Activated CD4-positive, alpha-beta T cell treated with anti-CD3 and anti-CD28 coated beads, Interleukin-2, amount 50 U/mL, for 24 hours (primary cell): ENCODE measurements at places on chromosomes 4 and X.

- DNase-seq: no peak
Measured at GRCh38 chrX:103651151-103651773, 22.5 kb downstream of the TCEAL1 start.

- no peak for DNase-seq
Measured at GRCh38 chrX:53544936-53545335, 110.8 kb upstream of the HSD17B10 start.

- no peak for DNase-seq
Measured at GRCh38 chr4:102678695-102679335, 82.0 kb downstream of the MANBA start.

DNA sequence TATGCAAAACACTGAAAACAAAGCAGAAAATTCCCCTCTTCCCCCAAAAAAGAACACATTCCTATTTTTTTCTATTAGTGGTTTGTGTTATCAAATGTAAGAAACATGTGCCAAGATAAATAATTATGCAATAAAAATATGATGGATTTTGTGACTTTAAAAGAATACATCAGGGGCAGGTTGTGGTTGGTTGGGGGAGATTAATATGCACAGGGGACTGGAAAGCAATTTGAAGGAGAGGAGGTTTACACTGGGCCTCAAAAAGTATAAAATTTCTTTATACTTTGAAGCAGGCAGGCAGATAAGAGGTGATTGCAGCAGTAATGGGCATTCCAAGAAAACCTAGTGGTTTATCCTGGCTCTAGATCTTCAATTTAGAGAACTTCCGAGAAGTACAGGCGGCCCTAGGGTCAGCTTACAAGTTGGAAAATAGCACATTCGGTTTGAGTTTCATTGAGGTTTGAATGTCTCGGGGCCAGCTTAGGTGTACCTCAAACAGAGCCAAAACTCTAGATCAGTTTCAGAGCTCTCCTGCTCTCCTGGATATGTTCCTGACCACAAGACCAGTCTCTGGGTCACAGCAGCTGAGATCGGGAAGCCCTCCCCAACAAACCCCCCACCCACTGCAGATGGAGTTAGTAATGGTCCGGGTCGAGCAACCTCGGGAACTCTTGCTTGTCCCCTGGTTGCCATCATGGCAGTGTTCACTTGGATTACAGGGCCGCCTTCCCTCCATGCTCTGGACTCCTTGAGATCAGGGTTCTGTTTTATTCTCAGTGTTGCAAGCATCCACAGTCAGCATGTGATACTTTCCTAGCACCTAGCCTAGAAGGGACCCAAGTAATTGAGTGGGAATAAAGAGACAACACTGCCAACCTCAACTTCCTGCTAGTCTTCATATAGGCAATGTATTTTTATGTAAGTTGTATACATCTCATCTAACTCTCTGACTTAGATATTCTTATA lies 112.1 kb upstream of the DDIT4L start:
- DNase-seq: no peak

DNA sequence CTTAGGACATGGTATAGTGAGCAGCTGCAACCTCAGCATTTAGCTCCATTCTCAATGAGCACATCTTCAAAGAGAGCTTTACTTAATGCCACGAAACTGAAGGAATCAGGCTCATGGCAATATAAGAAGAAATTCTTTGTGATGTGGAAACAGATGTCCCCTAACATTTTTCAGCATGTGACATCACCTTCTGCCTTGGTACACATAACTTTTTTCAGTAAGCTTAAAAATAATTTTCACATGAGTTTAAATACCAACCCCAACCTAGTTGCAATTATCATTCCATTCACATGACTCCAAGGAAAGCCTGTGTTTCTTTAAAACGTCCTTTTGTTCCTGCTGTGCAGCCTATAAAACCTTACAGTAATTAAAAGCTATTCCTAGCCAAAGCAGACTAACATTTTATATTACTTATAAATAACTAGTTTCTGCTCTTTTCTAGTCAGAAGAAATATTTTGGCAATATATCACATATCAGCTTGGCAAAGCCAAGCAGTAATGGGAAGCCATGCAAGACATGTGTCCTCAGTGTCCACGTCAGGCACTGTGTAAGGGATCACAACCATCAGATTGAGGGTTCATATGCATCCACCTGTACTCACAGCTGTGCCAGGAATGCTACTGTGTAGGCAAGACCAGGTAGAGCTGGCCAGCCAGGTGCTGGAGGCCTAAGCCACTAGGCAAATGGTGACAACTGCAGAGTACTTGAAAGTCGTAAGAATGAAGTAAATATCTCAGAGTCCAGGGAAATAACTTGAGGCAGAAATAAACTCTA lies 466.6 kb downstream of the INPP4B start:
- DNase-seq: no peak

- DNase-seq: no peak
Measured at GRCh38 chr4:109395694-109396093, 37.9 kb upstream of the SEC24B start.

- no peak for DNase-seq
Measured at GRCh38 chr4:180280076-180280475, 1963.1 kb upstream of the TENM3 start.

DNA sequence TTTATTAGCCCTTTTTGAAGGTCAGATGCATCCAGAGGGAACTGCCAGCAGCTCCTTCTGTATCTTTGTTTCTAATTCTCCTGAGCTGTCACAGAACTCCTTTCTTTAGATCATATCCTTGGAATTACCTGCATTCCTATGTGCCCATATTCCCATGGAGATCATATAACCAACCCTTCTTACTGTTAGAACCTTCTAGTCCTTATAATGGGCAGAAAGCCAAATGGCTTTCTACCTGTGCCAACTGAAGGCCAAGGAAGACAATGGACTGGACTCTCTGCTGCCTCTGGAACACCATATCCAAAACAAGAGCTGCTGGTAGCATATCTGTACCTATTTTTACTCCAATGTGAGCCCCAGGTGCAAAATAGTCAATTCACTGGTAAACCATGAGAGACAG lies 60.7 kb downstream of the TBC1D9 start:
- DNase-seq: no peak

- DNase-seq: no peak
Measured at GRCh38 chrX:108001218-108001814, 19.1 kb upstream of the TEX13B start.

DNA sequence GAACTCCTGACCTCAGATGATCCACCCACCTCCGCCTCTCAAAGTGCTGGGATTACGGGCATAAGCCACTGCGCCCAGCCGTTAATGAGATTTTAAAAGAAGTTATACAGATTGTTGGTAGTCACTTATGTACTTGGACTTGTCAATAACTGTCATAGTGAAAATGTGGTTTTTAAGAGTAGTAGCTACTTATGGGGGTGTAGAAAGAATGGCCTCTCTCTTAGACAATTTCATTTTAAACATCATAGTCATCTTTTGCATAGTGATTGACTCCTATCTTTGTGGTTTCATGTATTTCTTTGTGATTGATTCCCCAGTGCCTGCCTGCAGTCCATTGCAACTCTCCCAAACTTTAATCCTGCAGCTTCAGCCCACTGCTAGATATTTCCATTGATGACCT lies 17.4 kb downstream of the FAM199X start:
- no peak for DNase-seq

GRCh38 chrX:136692271-136692670 lies 44.3 kb downstream of the CD40LG start:
- no peak for DNase-seq

DNA sequence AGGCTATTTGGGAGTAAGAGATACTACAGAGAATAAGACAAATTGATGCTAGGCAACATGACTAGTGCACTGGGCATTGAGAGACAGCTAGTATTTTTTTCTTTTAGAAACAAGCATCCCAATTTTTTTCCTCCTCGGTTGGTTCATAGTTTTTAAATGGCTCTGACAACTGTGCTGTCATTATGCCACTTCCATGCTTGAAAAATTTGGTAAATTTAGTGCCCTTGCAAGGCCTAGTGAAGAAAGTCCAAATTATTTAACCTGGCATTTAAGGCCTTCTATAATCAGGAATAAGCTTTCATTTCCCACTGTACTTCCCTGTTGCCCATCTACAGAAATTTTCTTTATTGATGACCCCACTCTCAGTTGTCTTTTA lies 15.8 kb downstream of the VSIG4 start:
- DNase-seq: no peak

- no peak for DNase-seq
Measured at GRCh38 chr4:168630445-168631187, 133.8 kb downstream of the PALLD start.

GRCh38 chr4:157957905-157958304 lies 214.9 kb downstream of the GASK1B start:
- DNase-seq: no peak

DNA sequence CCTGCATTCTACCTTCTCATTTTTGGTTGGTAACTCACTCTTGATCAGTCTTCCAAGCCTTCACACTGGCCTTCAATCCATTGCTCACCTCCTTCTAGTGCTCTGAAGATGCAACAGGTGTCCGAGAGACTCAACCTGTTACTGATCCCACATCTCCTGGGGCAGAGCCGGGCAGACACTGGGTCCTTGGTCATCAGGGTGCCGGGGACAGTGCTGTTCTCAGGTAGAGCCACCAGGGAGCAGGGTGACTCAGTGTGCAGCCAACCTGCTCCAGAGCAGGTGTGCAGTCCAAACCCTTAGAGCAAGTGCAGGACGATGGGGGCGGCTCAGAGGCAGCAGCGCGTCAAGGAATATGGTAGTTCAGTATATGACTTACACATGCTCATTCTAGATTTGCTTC lies 188.4 kb downstream of the DHX15 start:
- no peak for DNase-seq

DNA sequence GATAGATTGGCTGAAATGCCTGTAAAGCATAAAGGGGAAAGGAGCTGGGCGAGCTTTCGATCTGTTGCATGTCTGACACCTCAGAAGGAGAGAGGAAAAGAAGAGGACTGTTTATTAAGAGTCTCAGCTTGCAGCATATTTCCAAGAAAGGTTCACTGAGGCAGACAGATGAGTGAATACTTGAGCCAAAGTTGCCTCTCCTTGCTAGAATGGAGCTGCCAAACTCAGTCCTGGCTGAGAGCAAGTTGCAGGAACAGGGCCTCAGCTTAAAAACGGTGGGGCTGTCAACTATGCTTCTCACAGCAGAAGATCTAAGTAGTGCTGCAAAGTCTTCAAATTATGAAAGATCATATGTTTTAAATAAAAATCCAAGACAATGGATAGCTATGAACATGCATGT lies 707.5 kb downstream of the PCDH7 start:
- DNase-seq: no peak

DNA sequence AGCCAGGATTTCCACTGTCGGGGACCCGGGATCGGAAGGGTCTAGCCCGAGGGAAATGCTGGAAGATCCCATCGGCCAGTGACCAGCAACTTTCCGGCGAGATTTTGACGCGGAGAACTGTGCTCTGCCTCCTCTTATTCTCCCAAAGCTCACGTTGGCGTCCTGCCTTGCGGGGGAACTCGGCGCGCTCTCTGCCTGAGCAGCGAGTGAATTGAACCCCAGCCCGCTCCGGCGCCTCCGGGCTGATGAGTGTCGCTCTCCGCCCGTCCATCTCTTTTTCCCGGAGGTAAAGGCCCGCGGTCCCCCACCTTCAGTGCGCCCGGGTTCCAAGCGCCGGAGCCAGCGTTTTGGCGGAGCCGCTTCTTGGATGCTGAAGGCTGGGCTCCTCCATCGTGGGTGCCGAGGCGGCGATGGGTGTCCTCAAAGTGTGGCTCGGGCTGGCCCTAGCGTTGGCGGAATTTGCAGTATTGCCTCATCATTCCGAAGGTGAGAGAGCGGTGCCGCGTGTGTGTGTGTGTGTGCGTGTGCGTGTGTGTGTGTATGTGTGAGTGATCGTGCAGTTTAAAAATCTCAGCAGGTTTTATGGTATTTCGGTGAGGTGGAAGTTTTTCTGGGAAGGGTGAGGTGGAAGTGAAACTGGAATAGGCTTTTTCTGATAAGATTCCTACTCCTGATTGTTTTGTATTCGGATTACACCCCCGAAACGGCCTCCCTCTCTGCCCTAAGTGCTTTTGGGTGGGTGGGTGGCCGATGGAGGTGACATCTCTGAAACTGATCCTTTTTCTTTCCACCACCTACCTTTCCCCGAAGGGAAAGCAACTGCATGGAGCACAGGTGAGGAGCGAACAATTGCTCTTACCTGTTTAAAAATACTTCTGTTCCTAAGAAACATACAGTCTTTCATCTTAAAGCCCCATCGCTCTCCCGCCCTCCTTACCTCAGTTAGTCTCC lies 752 bp downstream of the FRAS1 start:
- DNase-seq: peak; percentile 1

- no peak for DNase-seq
Measured at GRCh38 chrX:145818186-145819113, 821 bp downstream of the SLITRK2 start.

- no peak for DNase-seq
Measured at GRCh38 chrX:40177117-40177430, 79.3 kb upstream of the BCOR start.

- no peak for DNase-seq
Measured at GRCh38 chr4:76982638-76983584, 33.4 kb downstream of the SEPTIN11 start.
